ENCODE measurements at places on chromosomes 12 and 14.
A peak's percentile ranks its signal among the peaks of the same experiment; 100 is the strongest.

GRCh38 chr14:24259282-24260025 is 3.5 kb downstream of the TGM1 start:
- no peak for DNase-seq

DNA sequence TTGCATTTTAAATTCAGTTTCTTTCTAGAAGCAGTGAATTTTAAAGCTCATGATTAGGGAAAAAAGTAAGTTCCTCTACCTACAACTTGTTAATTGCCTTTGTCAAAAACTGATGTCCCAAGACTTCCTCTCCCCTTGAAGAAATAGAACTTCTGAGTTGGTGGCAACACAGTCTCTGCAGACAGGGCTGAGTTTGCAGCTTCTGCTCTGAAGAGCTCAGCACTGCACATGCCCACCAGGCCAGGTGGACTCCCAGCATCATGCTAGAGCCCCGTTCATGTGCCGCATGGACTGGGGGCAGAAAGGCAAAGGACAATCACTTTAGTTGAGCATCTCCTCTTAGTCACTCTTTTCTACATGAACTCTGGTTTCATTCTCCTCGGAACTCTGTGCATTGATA is 620.1 kb downstream of the VRK1 start:
- DNase-seq, result no peak

GRCh38 chr12:8662593-8662992 is at the start of gene MFAP5:
Gene MFAP5, minus strand, starts transcription at chr12:8662826. Its CDS starts 722 bp downstream, at chr12:8662104.
- DNase-seq, result no peak

DNA sequence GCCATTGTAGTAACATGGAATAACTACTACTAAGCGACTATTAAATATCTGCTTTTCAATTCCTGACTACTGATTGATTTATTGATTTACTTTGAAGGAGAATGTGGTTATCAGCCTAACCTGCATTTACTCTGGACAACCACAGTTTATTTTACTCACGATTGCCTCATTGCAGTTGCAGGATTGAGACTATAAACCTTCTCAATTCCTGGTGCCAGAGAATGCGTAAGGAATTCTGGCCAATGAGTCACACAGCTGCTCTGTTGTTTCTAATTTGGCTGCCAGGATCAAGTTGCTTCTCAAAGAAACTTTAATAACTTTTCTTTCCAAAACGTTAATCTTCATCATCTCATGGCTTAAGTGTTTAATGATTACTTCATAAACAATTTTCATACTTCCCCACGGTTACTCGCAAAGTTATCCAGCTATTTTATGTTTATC is 13.1 kb upstream of the TMTC1 start:
- no peak for DNase-seq

DNA sequence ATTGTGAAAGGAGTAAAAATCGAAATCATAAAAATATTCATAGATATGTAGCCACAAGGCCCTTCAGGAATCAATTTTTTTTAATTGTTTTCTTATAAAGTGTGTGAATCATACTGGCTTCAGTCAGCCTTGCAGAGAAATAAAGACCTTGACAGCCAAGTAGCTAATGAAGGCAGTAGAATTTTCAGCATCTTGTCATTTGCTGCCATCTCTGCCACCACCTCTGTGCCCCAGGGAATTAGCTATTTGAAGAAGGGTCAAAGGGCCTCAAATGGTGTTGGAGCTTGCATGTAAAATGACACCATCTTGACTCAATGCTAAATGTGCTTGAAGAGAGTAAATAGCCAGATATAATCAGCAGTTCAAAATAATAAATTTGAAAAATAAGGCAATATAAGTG is 359.4 kb upstream of the DCN start:
- DNase-seq, result no peak

DNA sequence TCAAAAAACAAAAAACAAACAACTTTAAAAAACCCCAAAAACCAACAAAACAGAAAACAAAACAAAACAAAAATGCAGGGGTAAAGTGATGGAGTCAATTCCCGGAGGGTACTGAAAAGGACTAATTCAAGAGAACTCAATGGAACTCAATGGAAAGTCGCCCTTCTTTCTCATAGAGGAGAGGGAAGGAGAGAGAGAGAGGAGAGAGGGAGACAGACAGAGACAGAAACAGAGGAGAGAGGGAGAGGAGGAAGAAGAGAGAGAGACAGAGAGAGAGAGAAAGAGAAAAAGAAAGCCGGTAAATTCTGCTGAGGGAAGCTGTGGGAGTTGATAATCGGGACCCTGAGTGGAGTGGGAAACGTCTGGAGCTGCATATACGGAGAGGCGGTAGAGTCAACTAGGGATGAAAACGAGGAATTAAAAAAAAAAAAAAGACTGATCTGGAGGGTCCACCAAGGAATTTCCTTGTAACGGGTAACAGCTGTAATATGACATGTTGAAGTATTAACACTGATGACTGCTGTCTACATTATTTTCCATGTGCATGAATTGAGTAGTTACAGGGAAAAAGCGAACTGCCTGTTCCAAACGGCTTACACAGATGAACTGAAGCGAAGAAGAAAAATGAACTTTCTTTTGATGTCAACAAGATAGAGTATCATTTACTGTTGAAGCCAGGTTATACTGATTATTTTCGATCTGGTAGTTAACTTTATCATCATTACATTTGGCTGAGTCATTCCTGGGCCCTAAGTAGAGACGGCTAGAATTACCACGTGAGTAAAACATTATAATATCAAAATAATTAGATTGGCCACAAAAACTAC is 934 bp upstream of the ZC2HC1C start:
- DNase-seq, result no peak

- no peak for DNase-seq
Observed at GRCh38 chr14:26872515-26873361, 274.9 kb upstream of the NOVA1 start.

GRCh38 chr12:52436000-52436827 is 2.0 kb upstream of the KRT75 start:
- DNase-seq, result no peak

DNA sequence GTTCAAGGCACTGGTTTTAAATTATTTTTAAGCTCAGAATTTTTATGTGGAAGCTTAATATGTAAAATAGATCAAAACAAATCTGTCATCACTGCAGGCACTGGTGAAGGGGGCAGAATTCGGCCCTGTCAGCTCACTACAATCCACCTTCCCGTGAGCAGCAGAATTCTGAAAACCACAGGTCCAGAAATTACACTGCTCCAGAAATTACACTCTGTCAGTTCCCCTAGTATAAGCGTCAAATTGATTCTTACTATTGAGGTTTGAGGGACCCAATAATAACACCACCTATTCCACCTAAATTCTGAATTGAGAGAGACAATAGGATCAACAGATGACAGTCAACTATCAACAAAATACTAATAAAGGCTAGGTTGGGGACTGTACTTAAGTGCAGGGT is 245.5 kb downstream of the PHLDA1 start:
- DNase-seq, result no peak

GRCh38 chr14:92655419-92656201 is 92.8 kb downstream of the LGMN start:
- no peak for DNase-seq

- no peak for DNase-seq
Observed at GRCh38 chr14:22423958-22424357, 165.1 kb downstream of the DAD1 start.

GRCh38 chr12:65414526-65414925 is 136.0 kb downstream of the MSRB3 start:
- no peak for DNase-seq

GRCh38 chr14:96135285-96135684 is 69.4 kb upstream of the BDKRB2 start:
- no peak for DNase-seq

DNA sequence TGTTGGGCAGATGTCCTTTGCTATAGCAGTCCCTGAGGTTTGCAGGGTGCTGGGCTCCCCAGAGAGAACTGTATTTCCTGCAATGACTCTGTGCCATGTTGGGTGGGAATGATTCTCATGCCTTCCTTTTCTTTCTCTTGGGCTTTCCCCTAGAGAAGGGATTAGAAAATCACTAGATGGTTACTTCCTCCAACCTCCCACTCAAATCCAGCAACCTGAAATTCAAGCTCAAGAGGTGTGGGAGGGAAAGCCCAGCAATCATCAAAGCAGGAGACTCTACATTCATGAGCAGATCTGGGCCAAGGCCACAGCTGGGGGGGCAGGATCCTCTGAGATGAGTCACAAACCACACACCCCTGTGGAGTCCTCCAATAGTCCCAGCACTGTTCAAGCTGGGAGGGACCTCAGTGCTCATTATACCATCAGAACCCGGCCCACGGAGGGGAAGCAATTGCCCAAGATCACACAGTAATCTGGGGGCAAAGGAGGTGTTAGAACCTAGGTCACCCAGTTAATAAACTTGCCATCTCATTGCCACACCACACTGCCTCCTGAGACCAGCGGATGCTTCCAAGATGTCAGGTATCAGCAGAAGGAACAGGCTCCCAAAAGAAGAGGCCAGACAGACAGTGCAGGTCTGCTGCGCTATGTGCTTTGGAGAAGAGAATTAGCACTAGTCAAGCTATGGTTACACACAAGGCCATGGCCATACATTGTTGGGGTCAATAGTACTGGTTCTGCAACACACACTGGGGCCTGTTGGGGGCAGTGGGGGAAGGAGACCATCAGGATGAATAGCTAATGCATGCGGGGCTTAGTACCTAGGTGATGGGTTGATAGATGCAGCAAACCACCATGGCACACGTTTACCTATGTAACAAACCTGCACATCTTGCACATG is 65.7 kb downstream of the TTC9 start:
- DNase-seq, result no peak

DNA sequence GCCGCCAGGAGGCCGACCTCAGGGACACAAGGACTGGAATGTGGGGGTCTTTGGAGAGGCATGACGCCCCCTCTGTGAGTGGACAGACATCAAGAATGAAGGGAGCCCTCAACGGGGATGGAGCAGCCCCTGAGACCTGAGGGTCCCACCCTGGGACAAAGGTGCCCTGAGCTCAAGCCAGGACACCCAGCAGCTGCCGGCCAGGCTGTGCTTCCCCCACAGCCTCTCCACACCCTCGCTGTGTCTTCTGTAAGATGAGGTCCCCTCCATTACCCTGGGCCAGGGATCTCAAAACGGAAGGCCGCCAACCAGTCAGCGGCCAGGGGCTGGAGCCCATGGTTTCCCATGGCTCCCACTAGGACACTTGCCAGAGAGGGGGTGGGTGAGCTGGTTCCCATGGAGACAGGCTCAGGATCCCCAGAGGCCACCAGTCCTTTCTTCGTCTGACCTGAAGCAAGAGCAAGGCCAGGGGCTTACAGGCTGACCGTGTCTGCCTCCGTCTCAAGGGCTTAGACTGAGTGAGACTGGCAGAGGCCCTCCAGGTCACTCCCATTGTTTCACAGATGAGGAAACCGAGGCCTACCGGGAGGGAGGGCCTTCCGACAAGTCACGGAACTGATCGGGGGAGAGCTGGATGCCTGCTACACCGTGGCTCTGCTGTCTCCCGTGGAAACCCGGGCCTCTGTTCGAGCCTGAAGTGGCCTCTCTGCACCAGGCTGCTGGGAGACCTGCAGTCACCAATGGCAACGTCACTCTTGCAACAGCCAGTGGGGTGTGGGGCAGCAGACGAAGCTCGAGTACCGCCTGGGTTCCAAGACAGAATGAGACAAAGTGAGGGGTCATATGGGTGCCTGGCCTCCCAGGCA is 91.7 kb upstream of the DIO3 start:
- no peak for DNase-seq

DNA sequence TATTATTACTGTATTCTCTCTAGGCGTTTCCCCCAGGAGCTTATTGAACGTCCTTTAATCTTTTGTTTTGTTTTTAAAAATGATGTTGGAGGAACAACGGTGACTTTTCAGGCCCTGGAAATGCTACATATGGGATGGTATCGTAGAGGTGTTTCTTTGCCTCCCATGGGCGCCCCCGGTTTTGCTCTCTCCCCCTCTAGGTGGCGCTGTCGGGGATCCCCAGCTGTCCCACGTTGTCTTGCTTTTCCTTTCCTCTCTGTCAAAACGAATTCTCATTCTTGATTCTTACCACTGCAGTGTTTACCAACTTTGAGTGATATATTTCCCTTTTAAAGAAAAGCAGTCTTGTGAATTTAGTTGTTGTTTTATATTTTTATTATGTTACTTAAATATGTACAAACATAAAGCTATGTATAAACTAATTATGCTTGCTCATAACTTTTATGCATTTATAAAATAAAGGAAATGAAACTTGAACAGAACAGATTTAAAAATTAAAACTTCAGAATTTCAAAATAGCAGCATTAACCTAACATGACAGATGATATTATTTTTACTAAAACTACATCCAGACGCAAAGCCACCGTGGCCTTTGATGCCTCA is 171.9 kb downstream of the RGS6 start:
- peak; percentile 62 for DNase-seq

- DNase-seq, result no peak
Observed at GRCh38 chr12:62446754-62447452, 19.7 kb upstream of the MON2 start.

- DNase-seq, result no peak
Observed at GRCh38 chr14:101120641-101121507, 217.4 kb upstream of the RTL1 start.

GRCh38 chr14:71115821-71116567 is 208.7 kb downstream of the PCNX1 start:
- no peak for DNase-seq

- DNase-seq, result no peak
Observed at GRCh38 chr12:42473130-42473529, 116.4 kb downstream of the PRICKLE1 start.

DNA sequence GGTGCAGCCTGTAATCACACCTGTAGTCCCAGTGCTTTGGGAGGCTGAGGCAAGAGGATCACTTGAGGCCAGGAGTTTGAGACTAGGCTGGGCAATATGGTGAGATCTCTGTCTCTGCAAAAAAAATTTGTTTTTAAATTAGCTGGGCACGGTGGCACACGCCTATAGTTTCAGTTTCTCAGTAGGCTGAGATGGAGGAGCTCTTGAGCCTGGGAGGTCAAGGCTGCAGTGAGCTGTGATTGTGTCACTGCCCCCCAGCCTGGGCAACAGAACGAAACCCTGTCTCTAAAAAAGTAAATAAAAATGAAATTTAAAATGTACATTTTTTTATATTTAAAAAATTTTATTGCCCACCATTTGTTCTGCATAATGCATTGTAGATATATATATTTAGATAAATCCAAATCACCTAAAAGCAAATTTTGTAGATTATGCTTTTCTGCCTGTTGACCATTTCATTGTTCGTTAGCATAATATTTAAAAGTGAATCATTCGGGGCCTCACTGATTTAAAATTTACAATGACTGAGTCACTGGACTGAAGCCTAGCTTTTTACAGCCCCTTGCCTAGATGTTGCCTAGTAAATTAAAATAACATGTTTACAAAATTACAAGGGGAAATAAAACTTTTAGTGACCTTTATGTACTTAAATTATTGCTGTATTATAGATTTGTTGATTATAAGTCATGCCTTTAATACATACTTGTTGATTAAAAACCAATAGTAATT is 87.9 kb downstream of the USP15 start:
- no peak for DNase-seq

DNA sequence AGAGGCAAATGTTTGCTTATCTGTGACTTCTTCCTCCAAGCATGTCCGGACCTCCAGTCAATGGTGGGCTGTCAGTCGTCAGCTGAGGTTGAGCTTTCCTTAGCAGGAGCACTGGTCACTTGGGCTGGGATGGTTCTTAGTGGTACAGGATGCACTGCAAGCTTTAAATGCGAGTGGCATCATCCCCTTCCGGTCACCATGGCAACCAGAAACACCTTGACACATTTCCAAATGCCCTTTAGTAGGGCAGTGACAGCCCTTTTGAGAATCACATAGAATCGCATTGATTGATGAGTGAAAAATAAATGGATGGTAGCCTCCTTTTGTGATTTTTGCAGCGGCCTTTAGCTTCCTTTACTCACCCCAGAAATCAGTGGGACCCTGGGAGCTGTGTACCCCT is 24.1 kb downstream of the NTF3 start:
- no peak for DNase-seq

GRCh38 chr12:62259631-62259992 is 592 bp upstream of the USP15 start:
- no peak for DNase-seq
